ENCODE measurements at places on chromosomes 13 and 19.

DNA sequence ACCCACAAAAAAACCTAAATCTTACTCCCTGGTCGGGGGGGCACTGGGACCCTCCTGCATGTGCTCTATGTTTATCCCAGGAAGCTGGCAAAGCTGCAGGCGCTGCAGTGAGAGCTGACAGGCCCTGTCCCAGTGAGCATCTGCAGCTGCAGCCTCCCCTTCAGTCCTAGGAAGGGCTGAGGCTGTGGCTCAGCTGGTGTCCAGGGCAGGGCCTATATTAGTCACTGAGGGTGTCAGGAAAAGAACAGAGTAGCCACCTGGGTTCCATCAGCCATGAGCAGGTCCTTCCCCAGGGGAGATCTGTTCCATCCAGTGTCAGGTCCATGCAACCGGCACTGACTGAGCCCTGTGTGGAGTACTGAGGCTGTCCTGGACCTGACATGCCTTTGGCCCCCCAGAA lies 120.5 kb downstream of the TNFRSF19 start:
- no peak for DNase-seq

DNA sequence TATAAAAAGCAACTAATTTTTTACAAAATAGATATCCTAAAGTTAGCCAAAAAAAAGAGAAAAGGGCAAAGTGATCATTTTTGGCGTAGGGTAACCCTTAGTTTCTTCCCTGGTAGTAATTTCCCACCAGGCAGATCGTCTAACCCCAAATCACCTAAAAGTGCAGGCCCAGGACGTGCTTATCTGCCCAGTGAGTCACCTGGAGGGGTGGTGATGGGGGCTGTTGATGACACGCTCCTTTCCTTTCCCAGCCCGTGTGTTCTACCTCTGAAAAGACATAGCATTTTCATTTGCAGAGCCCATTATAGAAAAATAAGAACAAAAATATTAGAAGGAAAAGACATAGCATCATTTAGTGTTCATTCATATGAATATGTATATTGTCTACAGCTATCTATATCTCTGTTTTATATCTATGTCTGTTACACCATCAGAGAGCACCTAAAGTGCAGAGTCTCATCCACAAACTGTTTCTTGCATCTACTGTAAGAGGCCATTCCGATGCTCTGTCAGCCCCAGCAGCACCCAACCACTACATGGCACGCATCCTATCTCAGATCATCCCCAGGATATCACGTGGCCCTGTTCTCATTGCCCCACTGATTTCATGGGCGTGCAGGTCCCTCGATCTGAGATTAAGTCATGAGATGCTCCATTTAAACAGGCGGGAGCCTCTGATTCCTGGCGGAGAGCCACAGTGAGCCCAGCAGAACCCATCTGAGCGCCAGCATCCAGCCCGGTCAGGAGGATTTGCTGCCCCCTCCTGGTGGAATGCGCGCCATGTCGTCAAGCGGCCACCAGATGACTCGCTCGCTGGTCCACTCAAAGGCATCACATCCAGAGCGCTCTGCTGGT lies 8.5 kb upstream of the LILRB3 start:
- DNase-seq, result peak; percentile 92

- DNase-seq, result no peak
Measured at GRCh38 chr19:51726049-51726448, 2.3 kb upstream of the HAS1 start.

- DNase-seq, result no peak
Measured at GRCh38 chr13:96417939-96418685, 328.2 kb downstream of the HS6ST3 start.

DNA sequence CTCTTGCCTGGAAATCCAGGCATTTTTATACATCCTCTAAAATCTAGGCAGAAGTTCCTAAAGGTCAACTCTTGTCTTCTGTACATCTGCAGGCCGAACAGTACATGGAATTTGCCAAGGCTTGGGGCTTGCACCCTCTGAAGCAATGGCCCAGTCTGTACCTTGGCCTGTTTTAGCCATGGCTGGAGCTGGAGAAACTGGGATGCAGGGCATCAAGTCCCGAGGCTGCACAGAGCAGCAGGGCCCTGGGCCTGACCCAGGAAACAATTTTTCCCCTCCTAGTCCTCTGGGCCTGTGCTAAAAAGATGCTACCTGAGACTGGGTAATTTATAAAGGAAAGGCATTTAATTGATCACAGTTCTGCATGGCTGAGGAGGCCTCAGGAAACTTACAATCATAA lies 520.8 kb upstream of the MIR17HG start:
- DNase-seq, result no peak

DNA sequence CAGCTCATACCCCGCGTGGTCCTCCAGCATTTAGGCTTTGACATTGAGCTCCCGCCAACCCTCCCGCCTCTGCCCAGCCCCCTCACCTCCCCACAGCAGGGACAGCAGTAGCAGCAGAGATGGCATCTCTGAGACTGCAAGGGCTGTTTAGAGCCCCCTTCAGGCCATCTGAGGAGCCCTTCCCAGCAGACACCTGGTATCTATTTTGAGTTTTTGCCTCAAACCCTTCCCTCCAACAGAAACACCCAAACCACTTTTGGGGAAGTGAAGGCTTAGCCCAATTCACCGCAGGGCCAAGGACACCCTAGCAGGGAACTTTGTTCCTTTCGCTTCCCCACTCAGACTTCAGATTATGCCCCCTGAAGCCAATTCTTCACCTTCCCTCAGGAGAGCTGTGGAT lies 6.3 kb upstream of the ZNF175 start:
- DNase-seq, result no peak

DNA sequence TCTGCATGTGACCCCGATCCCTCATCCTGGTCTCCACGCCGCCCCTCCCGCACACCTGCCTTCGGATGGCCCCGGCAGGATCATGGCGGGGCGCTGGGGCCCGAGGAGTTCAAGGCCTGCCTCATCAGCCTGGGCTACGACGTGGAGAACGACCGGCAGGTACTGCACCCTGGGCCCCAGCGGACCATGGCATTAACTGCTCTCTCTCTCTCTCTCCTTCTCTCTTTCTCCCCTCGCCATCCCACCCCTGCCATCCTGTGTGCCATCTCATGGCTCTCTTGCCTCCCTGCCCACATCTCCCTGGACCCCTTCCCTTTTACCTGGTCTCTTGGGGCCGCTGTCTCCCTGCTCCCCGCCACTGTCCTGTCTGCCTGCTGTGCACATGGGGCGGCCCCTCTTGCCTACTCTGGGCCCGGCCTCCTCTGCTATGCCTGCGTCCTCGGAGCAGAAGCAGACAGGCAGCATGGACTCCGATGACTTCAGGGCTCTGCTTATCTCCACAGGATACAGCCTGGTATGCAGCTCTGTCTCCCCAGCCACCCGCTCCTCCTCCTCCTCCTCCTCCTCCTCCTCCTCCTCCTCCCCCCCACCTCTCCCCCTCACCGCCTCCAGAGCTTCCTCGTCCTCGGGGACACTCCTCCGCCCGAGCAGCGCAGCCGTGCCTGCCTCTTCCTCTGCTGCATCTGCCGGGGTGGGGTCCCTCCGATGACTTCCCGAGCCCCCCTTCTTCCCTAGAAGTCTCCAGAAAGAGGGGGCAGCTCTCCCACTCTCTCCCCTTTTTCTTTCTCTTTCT lies 16.2 kb downstream of the CAPN12 start:
- DNase-seq, result no peak

DNA sequence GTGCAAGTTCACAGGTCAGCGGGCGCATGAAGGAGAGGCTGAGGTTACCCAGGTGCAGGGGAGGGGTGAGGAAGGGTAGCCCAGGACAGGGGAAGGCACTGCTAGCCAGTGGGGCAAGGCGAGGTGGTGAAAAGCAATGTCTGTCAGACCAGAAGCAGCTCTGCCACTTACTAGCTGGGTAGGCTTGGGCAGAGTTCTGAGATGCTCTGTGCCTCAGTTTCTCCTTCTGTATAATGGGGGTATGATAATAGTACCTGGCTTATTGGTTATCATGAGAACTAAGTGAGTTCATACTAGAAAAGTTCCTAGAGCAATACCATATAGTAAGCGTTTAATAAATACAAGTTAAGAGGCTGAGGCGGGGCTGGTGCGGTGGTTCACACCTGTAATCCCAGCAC lies 14.3 kb upstream of the SCN1B start:
- no peak for DNase-seq

GRCh38 chr13:106526738-106527444 lies 8.6 kb downstream of the EFNB2 start:
- DNase-seq, result no peak

GRCh38 chr13:27679396-27679795 lies 57.7 kb downstream of the POLR1D start:
- DNase-seq, result no peak

- DNase-seq, result no peak
Measured at GRCh38 chr13:84607261-84608013, 725.2 kb upstream of the SLITRK1 start.

GRCh38 chr13:85725433-85725832 lies 73.8 kb downstream of the SLITRK6 start:
- no peak for DNase-seq

- DNase-seq, result no peak
Measured at GRCh38 chr13:51726446-51727193, 77.3 kb downstream of the DHRS12 start.

DNA sequence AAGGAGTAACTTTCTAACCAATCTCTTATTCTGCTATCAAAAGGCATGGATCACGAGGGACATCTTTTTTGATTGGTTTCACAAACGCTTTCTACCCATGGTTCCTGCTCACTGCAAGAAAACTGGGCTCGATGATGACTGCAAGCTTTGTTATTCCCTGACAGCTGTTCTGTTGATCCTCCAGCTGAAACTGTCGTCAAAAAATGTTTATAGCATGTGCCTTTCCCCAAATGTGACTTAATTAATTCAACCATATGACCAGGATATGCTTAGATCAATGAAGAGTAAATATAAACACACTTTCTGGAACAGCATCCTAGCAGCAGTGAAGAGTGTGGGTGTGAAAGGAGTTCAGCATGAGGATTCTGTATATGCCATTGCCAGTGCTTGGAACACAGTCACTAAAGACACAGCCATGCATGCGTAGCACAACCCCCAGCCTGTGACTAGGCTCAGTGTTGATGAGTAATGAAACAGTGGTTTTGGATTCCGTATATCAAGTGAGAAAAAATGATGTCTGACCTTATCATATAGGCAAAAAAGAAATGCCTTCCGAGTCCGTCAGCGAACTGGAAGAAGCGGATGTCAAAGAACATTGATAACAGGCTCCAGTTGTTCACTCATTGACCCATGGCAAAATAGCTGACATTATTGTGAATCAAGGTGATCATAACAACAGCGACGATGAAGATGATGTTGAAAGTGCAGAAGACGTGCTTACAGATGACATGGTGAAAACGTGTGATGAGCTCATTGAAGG lies 347.4 kb downstream of the FGF9 start:
- DNase-seq, result no peak

GRCh38 chr19:46785054-46785979 lies 3.1 kb downstream of the SLC1A5 start:
- DNase-seq, result no peak

DNA sequence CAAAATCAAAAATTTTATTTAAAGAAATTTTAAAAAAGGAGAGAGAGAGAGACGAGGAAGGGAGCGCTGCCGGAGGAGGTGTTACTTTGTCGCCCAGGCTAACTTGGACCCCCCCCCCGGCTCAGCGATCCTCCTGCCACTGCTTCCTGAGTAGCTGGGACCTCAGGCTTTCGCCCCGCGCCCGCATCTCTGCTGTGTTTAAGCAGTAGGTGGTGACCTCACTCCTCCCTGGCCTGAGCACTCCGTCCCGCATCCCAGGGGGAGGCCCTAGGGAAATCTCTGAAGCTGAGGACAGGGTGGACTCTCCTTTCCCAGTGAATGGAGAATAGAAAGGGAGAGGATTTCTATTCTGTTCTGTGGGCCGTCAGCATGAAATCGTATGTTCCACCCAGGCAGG lies 485 bp upstream of the ZNF845 start:
- DNase-seq, result peak; percentile 10

DNA sequence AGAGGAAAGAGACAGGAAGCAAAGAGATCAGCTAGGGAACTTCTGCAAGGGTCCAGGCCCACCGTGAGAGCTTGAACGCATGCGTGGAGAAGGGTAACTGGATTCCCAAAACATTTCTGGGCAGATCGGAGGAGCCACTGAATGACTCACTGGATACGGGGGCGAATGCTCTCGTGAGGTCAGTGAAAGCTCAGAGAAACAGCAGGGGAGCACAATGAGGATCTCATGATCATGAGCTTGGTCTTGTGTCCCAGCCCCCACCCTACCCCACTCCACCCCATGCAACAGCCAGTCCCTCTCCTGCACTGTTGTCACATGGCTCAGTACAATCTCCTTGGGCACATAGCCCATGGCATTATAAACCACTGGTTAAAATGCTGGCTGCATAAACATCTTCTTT lies 40.6 kb downstream of the DCLK1 start:
- DNase-seq, result no peak

Measured in activated CD4-positive, alpha-beta T cell treated with anti-CD3 and anti-CD28 coated beads, Interleukin-2, amount 50 U/mL, for 1 hour (primary cell).